ENCODE measurements at places on chromosomes 12 and 14.

- no peak for DNase-seq
Measured at GRCh38 chr14:54369343-54369742, 27.5 kb upstream of the CDKN3 start.

- no peak for DNase-seq
Measured at GRCh38 chr14:42014301-42014700, 407.6 kb downstream of the LRFN5 start.

DNA sequence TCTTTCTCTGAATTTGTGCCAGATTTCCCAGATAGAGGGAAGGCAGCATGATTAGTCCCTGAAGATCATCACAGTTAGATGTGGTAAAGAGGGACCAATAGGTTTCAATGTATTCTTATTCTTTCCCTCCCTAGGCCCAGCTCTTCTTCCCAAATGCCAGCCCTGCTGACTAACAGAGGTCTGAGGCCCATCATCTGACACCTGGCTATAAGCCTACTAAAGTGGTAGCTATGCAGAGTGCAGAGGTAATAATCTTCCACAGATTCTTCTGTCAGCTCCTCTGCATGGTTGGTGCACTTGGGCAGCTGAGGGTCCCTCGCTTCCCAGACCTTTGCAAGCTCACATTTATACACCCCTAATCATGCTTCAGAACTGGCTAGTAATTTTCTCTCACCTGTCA lies 63.7 kb upstream of the PZP start:
- no peak for DNase-seq

GRCh38 chr14:53180272-53181221 lies 27.4 kb upstream of the DDHD1 start:
- DNase-seq: no peak

GRCh38 chr14:36134038-36134437 lies 42.5 kb downstream of the PTCSC3 start:
- no peak for DNase-seq

DNA sequence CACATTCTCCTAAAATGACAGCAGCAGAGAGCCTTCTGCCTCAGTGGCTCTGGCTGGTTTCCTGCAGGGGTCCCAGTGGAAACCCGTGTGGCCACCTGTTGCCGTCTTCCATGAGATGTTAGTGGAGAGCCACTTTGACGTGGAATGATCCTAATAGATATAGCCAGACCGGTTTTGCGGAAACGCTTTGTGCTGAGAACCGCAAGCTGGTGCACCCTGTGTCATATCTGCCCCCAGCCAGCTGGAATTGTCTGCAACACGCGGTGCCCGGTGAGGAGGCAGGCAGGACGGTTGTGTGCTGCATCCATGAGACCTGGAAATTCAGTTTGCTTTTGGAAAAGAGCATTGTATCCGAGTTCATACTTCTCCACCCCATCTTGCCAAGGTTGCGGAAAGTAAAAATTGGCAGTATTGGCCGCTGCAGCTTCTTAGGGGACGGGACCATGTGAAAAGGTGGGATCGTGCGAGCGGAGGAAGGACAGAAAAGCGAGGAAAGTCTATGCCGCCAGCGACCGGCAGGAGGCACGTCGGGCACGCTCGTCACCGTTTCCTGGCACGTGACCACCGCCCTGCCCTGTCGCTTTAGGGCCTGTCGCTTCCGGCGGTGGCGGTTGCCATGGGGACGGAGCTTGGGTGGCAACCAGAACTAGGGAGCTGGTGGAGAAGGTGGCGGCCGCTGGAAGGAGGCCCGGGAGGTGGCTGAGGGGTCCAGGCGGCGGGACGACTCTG lies at the start of gene CFAP251:
CFAP251 (plus strand) TSS at position 643 of the 729 bp plus-strand sequence. CDS start 2,714 bp downstream, outside the sequence.
- DNase-seq: peak; percentile 40

DNA sequence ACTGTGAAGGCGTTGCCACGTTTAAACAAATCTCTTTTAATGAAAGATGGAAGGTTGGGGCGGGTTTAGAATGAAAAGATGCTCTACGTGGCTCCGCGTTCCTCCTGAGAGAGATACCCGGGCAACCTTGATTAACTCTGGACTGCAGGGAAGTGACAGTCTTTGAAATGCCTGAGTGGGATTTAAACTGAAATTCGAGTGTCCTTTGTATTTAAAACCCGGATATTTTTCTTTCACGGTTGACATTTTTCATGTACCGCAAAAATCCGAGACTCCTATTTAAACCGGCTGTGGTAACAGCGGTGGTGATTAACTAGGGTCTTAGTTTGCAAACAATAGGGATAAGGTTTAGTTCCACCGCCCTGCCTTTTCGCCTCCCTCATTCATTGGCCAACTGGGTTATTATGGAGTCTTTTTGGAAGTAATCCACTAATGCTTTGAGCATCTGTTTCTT lies 707 bp downstream of the G2E3 start:
- peak; percentile 40 for DNase-seq

DNA sequence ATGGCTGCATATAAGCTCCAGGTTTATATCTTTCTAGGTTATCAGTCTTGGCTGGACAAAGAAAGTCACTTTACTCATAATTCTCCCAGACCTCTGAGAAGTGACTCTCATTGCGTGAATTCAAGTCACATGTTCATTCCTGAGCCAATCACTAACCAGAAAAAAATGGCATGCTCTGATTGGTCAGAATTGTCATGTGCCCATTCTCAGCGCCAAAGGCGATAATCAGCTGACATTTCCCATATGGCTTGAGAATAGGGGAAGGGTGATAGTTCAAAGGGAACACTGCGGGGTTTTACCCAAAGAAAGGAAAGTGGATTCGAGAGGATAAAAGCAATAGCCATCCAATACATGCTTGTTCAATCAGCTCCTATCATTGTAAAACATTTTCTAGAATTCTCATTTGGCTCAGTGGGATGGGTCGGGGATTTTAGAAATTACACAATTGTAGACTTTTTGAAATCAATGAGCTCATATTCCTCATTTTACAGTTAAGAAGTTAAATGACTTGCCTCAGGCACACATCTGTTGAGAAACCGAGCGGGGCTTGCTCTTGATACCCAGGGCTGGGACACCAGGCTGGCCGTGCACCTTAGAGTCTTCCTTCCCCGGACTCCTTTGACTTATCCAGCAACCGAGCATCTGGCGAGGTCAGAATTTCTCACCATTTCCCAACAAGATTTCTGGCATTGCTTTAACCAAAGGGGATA lies 454.0 kb upstream of the TBX3 start:
- no peak for DNase-seq

GRCh38 chr12:105733579-105733978 lies 403.1 kb downstream of the C12orf75 start:
- DNase-seq: no peak

DNA sequence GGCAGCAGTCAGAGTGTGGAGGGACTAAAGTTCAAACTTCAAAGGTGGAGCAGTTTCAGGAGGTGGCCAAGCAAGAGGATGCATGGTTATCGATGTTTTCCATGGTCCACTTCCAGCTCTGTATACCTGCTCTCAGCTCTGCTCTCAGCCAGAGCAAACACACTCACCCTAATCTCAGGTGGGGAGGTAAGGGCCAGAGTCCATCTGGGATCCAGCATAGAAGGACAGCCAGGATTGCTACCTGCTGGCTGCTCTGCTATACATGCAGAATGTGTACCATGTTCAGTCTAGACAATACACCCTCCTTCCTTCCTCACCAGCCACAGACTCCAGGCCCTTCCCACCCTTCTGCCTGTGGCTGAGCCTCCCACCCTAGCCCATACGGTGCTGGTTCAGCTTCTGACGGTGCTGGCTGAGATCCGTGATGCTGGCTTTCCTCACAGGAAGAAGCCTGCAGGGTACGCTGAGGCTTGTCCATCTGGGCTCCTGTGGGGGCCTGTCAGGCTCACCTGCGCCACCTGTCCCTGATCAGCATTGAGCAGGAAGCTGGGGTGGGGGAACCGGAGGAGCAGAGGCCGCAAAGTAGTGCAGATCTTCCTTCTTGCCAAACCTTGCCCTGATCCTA lies 2.4 kb downstream of the CBLN3 start:
- DNase-seq: peak; percentile 61

GRCh38 chr12:128844031-128844635 lies 9.1 kb upstream of the GLT1D1 start:
- no peak for DNase-seq

All from HuH-7.5 (cell line).